BJ (cell line): ENCODE measurements at places on chromosomes 7 and 10.

GRCh38 chr7:42650171-42650570, 261.7 kb downstream of the C7orf25 start:
- DNase-seq: no peak

GRCh38 chr10:49389361-49389933, 6.4 kb downstream of the DRGX start:
- DNase-seq: no peak

GRCh38 chr7:84900215-84900614, 286.6 kb downstream of the SEMA3D start:
- no peak for DNase-seq

GRCh38 chr10:73791871-73792400, 6.5 kb downstream of the ZSWIM8 start:
- no peak for DNase-seq

DNA sequence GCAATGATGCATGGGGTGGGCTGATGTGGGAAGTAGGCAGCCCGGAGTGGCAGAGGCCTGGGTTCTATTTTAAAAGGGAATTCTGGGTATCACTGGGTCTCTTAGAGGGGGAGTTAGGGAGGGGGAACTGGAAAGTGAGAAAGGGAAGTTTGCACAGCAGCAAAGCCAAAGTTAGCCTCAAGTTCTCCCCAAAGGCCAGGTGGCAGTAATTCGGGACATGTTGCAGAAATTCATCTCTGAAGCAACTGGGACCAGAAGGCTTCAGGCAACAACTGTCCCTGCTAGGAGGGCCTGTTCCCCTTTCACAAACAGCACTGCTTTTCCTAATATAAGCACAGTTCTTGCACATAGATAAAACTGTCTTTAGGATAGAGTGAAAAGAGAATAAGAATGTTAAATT, 67.4 kb downstream of the NOD1 start:
- no peak for DNase-seq

DNA sequence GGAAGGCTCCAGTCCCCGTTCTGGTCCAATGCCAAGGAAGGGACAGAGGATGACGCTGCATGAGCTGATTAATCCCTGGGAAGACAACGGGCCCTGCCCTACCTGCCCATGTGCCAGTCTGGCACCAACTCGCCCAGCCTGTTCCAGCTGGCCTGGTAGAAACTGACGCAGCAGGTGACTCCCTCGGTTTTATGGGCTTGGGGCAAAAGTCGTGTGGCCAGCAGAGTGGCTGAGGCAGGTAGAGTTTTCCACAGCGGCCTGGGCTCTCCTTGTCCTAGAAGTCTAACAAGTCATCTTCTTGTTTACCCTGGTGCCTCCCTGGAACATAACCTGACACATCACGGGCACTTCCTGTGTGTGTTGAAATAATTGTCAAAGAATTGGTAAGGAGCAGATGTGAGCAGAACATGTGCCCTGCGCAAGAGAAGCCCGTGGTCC, 20.4 kb upstream of the LMTK2 start:
- no peak for DNase-seq

- DNase-seq: no peak
These were observed 758 bp downstream of the DPCD start for GRCh38 chr10:101588879-101589278.

DNA sequence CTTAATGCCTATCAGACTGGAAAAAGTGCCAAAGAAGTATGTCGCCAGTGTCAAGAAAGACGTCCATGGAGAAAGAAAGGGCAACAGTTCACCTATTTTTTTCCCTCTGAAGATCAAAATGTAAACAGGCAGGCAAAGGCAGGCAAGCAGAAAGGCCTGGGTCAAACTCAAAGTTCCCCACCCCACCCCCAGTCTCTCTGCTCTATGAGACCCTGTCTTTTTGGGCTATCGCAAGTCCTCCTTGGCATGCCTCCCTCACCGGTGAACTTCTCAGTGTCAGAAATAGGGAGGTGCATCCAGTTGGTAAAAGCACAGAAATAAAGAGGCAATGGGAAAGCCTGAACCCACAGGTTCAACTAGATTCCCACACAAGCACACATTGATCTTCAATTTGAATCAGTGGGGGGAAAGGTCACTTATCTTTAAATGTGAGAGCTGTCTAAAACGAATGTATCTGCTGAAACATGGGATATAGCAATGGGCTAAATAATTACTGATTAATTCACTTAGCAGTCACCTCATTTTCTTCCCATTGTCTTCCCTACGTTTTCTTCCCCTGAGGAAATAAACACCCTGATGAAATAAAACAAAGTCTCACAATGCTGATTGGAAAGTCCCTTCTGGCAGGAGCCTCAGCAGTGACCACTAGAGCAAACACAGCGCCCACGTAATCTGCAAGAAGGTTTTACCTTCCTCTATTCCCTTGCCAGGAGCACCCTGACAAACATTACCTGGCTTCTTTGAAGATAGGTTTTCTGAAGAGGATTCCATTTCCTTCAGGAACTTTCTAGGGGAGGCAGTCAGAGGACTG, 31.1 kb downstream of the JAZF1 start:
- DNase-seq: no peak

DNA sequence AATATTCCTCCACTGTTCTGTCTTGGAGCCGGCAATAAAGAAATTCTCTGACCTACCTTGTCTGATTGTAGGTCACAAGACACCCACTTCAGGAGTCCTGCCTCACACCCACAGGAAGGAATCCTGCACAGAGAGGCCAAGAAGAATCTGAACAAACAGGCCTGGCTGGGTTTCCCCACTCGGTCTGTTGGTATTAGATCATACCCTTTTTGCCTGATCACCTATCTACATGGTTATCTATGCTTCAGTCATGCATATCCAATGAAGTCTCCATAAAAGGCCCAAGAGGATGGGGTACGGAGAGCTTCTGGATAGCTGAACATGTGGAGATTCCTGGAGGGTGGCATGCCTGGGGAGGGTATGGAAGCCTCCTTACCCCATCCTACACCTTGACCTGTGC, 12.3 kb downstream of the OGDH start:
- DNase-seq: no peak

DNA sequence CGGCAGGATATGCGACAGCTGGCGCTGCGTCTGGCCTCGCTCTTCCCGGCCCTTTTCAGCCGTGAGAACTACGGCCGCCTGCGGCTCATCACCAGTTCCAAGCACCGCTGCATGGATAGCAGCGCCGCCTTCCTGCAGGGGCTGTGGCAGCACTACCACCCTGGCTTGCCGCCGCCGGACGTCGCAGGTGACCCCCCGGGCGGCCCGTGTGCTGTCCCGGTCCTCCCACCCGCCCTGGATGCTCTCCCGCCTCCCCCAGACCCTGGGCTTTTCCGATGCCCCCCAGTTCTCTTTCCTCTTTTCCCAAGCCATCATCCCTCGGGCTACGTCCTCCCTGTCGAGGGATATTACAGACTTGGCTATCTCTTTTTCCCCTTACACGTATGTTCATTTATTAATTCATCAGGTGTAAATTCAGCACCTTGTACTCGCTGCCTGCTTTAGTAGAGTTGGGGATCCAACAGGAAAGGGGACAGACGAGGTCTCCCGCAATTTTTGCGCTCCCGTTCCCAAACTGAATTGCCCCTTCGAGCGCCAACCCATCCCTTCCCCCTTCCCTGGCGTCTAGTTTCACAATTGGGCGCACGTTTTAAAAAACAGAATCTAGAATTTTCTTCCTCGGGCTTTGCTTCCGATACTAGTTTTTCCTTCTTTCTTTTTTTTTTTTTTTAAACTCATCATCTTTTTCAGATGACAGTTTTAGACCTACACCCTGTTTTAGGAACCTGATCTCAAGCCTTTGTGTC, 846 bp downstream of the MINPP1 start:
- no peak for DNase-seq

DNA sequence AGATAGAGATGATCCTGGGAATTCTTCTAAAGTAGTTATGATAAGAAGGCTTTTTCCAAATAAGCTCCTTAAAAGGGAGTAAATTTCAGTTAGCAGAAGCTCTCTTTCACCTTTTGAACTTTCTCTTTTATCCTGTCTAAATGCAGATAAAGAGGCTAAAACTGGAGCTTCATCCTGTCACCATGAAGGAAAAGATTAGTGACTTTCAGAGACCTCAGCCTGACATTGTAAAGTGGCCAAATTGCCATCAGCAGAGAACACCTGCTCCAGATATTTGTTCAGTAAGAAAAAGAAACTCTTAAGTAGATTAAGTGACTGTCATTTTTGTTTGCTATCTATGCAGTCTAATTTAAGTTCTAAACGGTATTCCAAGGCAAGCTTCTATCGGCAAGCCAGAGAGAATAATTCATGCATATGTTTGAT, 18.3 kb downstream of the VWDE start:
- DNase-seq: no peak

DNA sequence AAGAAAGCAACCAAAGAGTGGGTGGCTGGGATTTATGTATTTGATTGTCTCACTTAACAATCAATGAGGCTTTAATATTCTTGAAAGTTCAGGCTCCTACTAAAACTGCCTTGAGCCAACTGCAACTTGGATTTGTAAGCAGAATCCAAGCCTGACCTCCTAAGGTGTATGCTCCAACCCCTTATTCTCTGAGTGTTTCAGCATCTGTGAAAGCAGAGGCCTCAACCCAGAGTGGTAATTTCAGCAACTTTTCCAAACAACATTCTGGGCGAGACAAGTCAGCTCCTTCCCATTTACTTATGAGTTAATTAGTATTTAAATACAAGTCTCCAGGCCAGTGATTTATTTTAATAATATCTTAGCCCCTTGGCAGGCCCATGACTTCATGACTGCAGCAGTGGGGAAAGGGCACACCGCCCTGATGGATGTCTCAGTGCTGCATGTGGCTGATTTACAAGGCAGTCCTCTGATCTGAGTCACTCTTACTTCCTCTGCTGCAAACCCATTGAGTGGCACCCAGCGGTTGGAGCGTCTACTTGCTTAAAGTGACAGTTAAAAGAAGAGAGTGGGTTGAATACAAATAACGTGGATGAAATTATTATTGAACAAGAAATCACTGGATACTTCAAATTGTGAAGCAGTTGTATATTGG, 209.1 kb downstream of the TRIL start:
- no peak for DNase-seq

GRCh38 chr7:885261-885892, 9.0 kb downstream of the GET4 start:
- no peak for DNase-seq

- no peak for DNase-seq
These were observed 65.7 kb downstream of the TSPAN12 start for GRCh38 chr7:120792091-120792860.
